ENCODE measurements at places on chromosomes 7 and 10.

- DNase-seq: no peak
These were observed 246.5 kb upstream of the AOAH start for GRCh38 chr7:36970551-36971514.

GRCh38 chr7:134024739-134025138 is 102.4 kb upstream of the LRGUK start:
- no peak for DNase-seq

GRCh38 chr7:121160150-121161008 is 168.4 kb upstream of the WNT16 start:
- no peak for DNase-seq

DNA sequence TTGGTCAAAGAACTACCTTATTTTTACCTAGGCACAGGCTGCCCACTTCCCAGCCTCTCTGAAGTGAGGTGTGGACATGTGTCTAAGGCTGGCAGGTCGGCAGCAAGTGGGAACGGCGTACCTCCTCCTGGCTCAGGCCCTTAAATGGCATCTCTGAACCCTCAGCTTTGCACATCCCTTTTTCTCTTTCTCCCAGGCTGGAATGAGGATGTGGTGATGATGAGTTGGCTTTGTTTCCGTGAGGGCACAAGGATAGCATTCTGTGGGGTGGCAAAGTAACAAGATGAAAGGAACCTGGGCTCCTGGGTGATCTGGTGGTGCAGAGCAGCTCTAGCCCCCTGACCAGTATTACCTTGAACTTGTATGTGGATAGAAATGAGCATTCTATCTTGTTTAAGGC is 196.8 kb downstream of the REEP3 start:
- DNase-seq: no peak

- DNase-seq: no peak
These were observed 946.0 kb downstream of the NRG3 start for GRCh38 chr10:82821043-82821442.

DNA sequence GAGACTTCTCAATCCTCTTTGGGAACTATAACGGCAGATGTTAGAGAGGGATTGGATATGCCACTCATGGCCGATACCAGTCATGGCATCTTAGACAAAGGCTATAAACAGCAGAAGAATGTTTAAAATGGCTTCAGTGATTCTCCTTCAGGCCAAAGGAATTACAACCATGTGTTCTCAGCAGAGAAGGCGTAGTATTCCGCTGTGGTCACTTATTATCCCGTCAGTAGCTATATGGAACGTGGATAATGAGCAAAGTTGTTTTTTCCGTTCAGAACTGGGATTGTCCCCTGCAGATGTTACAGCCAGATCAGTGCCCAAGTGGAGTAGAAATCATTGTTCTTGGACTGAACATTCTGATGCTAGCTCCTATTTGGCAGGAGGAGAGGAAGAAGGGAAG is 43.1 kb downstream of the TEX36 start:
- DNase-seq: no peak

GRCh38 chr7:30238721-30239441 is 45.5 kb upstream of the ZNRF2 start:
- no peak for DNase-seq

DNA sequence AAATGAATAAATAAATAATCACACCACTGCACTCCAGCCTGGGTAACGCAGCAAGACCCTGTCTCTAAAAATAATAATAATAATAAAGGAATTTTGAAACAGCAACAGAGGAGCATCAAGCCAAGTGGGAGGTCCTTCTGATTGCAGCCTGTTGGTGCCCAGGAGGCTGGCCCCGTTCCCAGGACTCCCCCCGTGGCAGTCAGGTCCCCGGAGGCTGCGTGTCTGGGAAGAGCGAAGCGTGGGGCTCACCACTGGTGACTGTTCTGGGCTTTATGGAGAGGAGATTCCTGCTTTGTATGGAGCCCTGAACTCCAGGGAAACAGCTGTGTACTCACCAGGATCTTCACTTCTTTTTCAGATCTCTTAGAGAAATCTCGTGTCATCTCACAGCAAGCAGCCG is 19.3 kb upstream of the MYH16 start:
- DNase-seq: no peak

GRCh38 chr10:124628676-124629021 is 115.5 kb downstream of the FAM53B start:
- no peak for DNase-seq

- no peak for DNase-seq
These were observed 78.3 kb downstream of the LRMDA start for GRCh38 chr10:75509706-75510105.

DNA sequence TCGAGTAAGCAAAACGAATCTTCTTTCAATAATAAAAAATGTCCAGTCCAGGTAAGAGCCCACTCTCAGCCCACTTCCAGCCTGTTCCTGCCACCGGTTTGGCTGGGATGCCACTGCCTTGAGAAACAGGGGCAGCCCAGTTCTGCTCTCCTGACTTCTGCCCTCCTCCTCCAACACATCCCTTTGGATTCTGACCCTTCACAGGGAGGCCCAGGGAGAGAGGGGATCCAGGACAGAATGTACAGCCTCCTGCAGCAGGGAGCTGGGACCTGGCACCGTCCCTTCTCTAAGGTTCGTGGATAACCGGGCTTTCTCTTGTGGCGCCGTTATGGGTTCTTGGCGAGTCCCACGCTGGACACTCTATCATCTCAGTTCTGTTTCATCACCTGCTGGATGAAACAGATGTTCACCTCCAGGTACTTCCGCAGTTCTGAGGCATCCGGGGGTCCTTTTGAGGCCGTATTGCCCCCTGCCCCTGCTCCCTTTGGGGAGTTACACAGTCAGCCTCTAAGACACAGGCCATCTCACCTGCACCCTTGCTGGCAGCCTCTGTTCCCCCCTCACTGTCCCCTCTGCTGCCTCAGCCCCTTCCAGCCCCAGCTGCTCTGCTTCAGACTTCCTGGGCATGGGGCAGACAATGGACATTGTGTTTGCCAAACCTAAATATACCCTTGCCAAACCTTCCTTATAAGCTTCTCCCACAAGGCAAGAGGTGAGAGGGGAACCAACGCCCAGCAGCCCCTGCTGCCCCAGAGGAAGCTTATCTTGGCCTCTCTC is 203.8 kb upstream of the ZMIZ1 start:
- no peak for DNase-seq

GRCh38 chr10:113767222-113767621 is 15.7 kb downstream of the PLEKHS1 start:
- no peak for DNase-seq

DNA sequence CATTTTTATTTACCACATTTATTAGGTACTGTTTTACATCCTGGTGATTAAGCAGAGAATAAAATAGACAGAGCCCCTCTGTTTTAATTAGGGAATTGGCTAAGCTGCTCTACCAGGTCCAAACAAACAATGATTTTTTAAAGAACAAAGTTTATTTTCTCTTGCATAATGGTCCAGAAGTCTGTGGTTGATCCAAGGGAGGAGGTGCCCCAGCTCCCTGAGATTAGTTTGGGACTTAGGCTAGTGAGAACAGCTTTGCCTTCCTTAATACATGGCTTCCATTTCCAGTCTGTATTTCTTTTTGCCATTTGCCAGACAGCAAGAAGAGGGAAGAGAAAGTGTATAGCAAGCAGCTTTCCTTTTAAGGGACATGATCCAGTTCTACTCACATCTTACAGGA is 2.9 kb upstream of the MIOS start:
- no peak for DNase-seq

DNA sequence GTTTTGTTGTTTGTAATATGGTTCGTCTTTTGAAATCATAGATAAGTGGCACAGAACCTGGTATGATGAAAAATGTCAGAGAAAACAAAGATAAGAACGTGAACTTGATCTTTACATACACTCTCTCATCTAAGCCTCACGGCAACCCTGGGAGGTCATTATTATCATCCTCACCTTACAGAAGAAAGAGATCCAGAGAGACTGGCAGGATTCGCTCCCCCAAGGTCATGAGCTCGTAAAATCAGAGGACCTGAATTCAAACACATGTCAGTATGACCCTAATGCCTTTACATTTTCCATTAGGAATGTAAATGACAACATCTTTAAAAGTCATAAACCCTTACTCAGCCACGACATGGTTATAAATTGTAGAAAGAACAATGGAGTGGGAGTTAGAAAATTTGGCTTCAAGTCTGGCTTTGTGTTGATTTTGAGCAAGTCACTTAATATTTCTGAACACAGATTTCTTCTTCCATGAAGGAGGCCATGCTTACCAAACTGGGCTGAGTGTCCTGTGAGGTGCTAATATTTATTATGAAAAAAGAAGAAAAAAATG is 35.9 kb downstream of the HIPK2 start:
- no peak for DNase-seq

- no peak for DNase-seq
These were observed 72.3 kb downstream of the PRPF18 start for GRCh38 chr10:13658871-13659685.

DNA sequence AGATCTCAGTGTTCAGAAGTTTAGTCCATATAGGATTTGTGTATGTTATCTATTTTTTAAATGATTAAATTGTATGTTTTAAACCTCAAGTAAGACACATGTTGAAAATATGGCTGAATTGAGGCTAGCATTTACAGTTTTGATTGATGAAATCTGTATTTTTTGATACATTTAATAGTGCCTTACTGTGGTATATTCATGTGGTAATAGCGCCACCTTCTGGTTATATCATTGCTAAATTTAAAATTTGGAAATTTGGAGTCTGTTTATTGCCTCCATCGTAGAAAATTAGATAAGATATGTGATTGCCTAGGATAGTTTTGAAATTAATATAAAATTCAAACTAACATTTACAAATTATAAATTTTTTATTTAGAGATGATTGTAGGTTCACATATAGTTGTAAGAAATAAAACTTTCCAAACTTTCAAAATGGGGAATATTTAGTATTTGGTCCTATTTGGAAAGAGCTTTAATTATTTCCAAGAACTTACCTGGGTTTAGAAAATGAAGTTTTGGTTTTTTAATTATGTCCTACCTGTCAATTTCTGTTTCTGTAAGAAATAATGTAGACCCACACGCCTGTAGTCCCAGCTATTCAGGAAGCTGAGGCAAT is 19.1 kb upstream of the ARMS2 start:
- no peak for DNase-seq

- no peak for DNase-seq
These were observed 139.5 kb upstream of the FZD8 start for GRCh38 chr10:35781643-35782035.

- no peak for DNase-seq
These were observed 38.1 kb downstream of the MKI67 start for GRCh38 chr10:128087884-128088709.

GRCh38 chr7:85175217-85175616 is 11.6 kb downstream of the SEMA3D start:
- no peak for DNase-seq

GRCh38 chr7:77447616-77448015 is 31.5 kb upstream of the GSAP start:
- DNase-seq: no peak

DNA sequence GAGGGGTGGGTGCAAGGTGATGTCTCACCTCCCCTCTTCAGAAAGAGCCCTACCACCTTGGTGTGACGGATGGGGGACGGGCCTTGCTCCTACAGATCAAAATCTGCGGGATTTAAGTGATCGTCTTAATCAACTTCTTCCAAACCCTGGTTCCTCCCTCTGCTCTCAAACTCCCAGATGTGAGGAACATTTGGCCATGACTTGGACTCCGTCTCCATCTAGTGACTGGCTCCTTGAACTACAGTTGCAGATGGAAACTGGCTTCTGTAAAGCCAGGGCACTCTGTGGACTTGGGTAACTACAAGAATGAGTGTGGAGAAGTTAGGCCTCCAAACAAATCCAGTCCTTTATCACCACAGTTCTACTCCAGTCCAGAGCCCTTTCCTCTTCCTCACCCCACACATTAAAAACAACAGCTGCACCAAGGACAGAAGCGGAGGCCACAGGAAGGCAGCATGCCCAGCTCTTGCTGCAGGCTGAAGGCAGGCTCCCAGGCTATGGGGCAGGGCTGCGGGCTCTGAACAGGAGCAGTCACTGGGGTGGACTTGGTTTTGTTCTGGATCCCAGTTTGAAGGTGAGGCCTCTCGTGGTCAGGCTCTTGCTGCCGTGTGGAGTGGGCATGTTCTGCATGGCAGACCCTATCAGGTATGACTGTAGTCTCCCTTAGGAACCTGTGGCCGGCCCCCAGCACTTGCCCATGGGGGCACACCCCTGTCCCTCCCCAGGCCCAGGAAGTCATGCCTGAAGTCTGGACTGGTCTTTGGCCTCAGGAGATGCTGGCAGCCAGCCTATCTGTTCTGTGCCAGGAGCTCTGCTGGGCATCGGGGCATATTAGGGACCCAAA is 79.4 kb downstream of the VWC2 start:
- no peak for DNase-seq

GRCh38 chr10:4353964-4354363 is 472.0 kb upstream of the AKR1E2 start:
- no peak for DNase-seq

GRCh38 chr7:105228555-105228954 is 160.2 kb downstream of the SRPK2 start:
- DNase-seq: no peak

DNA sequence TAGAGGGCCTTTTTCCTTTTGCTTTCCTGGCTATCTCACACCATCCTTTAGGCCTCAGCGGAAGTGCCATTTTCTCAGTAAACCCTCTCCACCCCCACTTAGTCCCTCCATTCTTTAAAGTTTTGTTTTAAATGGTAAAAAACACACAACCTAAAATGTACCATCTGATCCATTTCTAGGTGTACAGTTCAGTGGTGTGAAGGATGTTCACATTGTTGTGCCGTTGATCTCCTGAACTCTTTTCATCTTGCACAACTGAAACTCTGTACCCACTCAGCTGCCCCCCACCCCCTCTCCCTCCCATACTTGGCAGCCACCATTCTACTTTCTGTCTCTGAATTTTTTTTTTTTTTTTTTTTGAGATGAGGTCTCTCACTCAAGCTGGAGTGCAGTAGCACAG is 52.2 kb downstream of the SNX10 start:
- no peak for DNase-seq

- no peak for DNase-seq
These were observed 715.3 kb downstream of the NXPH1 start for GRCh38 chr7:9148687-9149086.

DNA sequence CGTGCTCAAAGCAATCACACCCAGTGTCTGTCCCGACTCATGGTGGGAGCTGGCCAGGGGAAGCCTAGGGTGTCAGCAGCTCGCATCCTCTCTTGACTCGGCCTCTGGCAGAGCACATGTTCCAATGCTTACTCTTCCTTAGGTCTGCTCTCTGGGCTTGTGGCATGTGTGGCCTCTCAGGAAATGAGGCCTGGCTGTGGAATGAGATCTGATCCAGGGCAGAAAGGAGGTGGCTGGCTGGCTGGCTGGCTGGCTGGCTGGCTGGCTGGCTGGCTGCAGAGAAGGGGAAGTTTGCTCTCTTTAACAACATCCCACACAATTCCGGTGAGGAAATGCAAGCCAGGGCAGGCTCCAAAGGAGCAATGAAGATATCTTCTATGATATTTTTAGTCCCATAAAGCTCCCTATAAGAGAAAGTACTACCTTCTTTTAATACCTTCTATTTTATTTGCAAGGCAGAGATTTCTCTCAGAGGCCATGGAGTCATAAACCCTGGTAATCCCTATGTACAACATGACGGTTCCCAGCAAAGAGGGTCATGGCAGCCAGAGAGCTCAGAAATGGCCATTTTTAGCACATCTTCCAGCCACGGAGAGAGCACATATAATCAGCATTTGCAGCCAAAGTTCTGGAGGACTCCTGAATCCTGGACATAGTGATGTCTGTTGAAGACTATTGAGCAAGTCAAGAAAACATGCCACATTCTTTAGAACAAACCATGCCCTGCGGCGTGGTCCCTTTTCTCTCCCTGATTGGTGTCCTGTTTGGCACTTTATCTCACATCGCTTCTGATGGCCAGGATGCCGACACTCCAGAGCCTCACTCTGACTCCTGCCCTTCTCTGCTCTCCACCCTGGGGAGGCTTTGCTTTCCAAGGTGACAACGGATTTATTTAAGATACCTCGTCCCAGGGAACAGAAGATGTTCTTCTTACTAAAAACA is 153.7 kb downstream of the FANK1 start:
- DNase-seq: no peak
